ENCODE measurements at places on chromosomes 12 and 14. TPM values are rescaled to one million over a fixed set of nuclear protein-coding genes. Genes with fewer than 3 reads are reported as not detected.

Gene RPGRIP1
- 0.30 TPM for total RNA-seq

Gene GPR68
- 1.6 TPM for total RNA-seq

Gene COX8C
- not detected for total RNA-seq

Gene PRB2
- total RNA-seq, result 4.4 TPM

Gene MSI1
- total RNA-seq, result 7.4 TPM

Gene C12orf54
- total RNA-seq, result 1.4 TPM

Gene ACSS3
- total RNA-seq, result 16.4 TPM

Gene CLEC7A
- total RNA-seq, result 7.6 TPM

Gene FAM161B
- 22.1 TPM for total RNA-seq

DNA sequence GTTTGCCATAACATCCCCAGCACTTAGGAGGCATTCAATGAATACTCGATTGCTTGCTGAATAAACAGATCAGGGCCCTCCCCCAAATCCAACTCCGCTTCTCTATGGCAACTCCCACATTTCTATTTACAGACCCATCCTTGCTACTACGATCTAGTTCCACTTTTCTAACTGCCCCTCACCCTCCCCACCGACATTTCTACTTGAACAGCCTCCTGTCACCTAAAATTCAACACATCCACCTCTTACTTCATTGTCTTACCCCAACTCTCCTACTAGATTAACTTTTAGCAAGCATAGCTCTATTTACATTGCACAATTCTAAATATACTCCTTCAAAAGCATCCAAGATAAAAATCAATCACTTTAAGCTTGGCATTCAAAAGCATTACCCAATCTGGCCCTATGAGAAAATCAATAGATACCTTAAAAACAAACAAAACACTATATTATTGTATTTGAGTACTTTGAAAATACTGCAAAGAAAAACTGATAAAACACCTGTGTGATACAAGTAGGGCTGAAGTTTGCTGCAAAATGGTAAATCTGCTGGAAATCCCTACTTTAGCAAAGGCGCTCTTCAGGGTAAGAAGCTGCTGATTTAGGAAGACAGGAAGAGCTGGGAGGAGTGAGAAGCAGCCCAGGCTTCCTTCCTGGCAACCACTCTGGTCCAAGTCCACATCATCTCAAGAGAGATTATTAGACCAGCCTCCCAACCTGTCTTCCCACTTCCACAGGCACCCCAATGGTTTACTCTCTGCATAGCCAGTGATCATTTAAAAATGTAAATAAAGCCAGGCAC is 96.4 kb downstream of the HECTD4 start:
- no peak for DNase-seq

- no peak for DNase-seq
Measured at GRCh38 chr12:39443929-39444209, 949 bp upstream of the KIF21A start.

DNA sequence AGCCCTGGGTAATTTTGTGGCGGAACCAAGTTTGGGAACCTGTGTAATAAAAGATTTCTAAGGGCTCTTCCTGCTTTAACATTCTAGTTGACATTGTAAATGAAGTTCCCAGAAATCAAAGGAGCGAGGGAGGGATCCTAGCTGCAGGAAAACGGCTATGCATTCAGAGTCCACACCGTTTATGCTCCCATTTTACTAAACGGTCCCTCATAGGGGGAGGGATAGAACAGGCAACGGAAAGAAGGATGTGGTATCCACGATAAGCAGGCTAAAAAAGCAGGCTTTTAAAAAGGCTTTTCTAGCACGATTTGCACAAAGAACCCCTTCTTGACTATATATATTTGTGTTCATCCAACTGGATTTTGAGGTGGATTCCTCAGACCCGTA is 559 bp downstream of the SYNJ2BP start:
- no peak for DNase-seq

- no peak for DNase-seq
Measured at GRCh38 chr14:23351681-23352505, 794 bp downstream of the SLC22A17 start.

DNA sequence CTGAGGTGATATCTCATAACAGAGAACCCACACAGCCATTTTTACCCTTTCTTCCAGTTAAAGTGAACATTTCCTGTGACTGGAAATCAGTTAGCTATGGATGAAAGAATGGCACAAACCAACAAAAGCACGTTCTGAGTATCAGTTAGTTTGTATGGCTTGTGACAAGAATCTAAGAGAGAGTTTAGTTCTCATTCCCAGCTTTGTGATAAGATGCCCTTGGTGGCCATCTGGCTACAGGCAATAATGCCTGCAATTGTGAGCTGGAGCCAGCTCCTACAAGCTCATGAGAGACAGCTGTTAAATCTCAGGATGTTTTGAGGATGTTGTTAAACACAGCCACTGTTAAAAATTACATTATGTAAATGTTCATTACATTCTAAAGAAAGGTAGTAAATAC is 122.0 kb upstream of the FRMD6 start:
- DNase-seq, result no peak

GRCh38 chr14:22547948-22548750 is 40.9 kb downstream of the DAD1 start:
- no peak for DNase-seq
